NCI-H446 (cell line): ENCODE measurements at places on chromosomes 13 and 19.

DNA sequence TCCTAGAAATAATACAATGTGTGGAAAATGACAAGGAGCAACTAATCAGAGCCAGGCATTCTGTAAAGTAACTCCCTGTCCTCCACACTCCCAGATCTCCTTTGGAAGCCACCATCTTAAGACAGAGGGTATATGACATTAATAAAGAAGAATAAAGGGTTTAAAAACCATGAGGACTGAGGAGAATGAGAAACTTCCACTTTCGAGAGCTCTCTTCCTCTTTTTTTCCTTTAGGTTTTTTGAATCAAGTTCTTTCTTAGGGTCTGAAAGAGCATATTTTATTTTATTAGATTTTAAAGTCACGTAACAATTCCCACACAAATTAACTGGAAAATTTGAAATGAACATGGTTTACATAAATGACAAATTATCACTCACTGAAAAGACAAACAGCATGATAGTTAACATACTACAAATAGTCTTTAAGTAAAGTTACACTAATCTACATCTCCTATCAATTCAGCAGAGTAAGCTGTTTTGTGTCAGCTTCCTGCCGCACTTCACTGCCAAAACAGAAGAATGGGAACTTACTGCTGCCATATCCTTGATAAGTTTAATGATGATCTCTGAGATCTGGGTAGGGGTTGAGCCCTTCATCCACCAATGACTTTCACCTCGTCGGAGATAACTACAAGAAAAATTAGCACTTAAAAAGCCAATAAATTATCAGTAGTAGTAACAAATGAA is 38.6 kb upstream of the FBXL3 start:
- DNase-seq = no peak

- peak; percentile 64 for DNase-seq
Measured at GRCh38 chr19:55383279-55384130, 587 bp downstream of the TMEM238 start.

DNA sequence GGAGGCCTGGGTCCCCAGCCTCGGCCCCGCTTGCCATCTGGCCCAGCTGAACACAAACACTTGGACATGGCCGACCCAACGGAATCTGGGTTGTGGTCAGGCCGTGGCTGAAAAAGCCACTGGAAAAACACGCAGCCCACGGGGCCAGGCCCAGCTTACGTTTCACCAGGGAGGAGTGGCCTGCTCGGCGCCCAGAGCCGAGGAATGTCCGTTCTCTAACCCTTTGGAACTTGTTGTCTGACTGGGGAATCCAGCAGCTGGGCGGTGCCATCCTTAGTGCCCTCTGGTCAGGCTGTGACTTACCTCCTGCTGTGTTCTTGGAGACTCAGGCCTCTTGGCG is 13.8 kb downstream of the CILP2 start:
- no peak for DNase-seq

- peak; percentile 63 for DNase-seq
Measured at GRCh38 chr13:51451467-51452360, 1.1 kb downstream of the INTS6 start.

DNA sequence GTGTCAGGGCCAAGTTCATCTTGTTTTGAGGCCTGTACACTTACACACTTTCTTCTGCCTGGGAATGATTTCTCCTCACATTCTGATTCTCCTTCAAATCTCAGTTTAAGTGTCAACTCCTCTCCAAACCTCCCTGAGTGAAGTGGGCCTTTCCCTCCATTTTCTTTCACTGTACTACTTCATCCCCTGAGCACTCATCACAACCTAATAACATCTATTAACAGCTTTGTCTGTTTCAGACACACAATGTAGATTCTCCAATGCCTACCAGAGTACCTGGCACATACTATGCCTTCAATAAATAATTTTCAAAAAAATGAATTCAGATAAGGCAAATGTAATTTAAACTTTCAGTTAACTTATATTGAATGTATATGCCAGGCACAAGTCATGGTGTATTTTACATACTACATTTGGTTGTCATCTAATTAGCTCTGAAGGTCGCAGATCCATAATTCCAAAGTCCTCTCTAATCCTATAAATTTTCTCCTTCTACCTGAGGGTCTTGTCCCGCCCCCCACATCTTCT is 357 bp upstream of the COG6 start:
- DNase-seq = no peak

DNA sequence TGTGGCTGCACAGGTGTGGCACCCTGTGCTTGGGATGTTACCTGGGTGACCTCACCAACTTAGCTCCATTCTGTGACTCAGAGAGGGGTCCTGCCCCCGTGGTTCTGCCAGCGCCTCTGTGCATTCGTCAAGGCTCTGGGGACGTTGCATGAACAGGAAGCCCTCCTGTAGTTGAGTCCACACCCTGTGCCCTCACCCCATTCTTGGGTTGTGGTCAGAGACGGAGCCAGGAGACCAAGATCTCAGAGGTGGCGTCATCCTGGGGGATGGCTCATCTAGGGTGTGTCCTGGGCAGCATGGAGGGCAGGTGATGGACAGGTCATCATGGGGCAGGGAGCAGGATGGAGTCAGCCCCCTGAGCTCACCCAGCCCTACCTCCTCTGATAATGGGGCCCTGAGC is 2.5 kb downstream of the COX6B2 start:
- DNase-seq = no peak

DNA sequence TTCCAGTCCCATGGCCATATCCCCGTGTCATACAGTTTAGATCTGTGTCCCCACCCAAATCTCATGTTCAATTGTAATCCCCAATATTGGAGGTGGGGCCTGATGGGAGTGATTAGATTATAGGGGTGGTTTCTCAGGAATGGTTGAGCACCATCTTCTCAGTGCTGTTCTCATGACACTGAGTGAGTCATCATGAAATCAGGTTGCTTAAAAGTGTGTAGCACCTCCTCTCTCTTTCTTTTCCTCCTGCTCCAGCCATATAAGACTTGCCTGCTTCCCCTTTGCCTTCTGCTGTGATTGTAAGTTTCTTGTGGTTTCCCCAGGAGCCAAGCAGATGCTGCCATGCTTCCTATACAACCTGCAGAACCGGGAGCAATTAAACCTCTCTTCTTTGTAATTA is 197.8 kb downstream of the NALCN start:
- no peak for DNase-seq

GRCh38 chr13:43272851-43273250 is 249.5 kb downstream of the DNAJC15 start:
- no peak for DNase-seq

DNA sequence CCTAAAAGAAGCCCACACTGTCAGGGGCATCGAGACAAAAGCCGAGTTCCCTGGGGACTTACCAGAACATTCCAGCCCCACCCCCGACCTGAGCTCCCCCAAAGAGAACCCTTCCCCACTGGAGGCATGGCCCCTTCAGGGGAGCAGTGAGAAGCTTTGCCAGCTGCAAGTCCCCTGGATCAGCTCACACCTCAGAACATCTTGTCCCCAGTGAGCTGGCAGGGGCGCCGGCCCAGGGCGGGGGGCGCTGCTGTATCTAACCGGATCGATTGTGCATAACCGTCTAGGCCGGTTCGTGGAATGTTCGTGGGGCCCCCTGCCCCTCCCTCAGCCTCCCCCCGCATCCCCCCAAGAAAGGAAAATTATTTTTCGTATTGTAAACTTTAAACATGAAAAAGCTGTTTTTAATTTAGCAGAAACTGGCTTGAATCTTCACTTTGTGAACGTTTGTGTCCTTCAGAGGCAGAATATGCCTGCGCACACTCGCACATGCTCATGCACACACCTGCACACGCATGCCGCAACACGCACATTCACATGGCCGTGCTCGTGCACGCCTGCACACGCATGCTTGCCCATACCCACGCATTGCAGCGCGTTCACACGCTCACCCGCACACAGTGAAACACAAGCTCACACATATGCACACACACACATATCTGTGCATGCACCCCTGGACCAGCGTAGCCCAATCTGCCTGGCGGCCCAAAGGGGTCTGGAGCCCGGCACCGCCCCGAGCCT is 12.0 kb upstream of the CRTC1 start:
- no peak for DNase-seq

- DNase-seq = no peak
Measured at GRCh38 chr13:30805132-30805537, 69.8 kb downstream of the ALOX5AP start.

DNA sequence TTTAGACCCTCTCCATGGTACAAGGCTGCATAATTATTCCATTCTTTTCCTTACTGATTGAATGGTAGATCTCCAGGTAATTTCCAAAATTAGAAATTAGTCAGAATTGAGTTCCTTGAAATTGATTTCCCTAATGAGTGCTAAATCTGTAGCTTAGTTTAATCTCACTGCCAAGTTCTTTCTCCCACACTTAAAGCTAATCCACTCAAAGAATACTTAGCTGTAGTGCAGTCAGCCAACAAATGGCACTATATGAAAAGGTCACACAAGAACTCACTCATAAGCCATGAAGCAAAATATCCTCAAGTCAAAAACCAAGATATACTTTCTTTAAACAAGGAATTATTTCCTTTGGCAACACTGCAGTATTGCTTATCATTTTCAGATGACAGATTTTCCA is 62.0 kb downstream of the XPO4 start:
- DNase-seq = no peak

GRCh38 chr19:37997911-37998344 is 90.9 kb downstream of the SIPA1L3 start:
- DNase-seq = peak; percentile 30

GRCh38 chr13:97228850-97229521 is 6.9 kb downstream of the MBNL2 start:
- DNase-seq = no peak

- no peak for DNase-seq
Measured at GRCh38 chr19:3025549-3025886, 3.6 kb downstream of the TLE2 start.

DNA sequence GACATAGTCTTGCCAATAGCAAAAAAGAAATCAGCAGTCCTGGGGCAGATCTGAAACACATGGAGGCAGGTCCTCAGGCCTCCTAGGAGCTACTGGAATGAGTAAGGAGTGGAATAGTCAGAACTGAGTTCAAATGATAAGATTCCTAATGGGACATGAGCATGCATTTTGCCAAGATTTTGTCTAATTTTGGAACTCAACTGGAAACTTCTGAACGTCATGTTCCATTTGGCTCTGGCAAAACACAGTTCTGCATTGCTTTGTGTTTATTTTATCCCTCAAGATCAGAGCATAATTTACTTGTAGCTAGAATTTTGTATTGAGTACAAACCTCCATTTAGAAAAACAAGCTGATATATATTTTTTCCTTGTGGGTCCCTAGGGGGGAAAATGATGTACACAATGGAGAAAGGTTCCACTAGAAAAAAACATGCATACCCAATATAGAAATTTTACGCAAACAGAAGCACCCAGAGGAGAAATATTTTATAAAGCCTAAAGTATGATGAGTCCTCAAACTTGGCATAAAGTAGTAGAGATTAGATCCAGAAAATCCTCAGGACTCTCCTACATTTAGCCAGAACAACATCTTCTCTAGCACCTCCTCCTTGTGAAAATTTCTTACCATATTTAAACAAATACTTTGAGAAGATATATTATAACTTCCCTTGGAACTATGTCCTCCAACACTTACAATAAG is 149.0 kb upstream of the SERP2 start:
- DNase-seq = no peak

- DNase-seq = no peak
Measured at GRCh38 chr13:114272977-114273376, 8.4 kb upstream of the UPF3A start.

DNA sequence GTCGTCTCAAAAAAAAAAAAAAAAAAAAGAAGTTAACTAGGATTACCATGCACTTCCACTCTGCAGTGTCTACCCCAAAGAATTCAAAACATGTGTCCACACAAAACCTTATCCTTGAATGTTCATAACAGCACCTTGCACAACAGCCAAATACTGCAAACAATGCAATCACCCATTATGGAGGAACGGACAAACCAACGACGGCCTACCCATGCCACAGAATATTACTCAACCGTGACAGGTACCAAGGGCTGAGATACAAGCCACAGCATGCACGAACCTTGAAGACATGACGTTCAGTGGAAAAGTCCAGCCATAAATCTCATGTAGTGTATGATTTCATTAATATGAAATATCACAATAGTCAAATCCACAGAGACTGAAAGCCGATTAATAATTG is 3.0 kb upstream of the SHISA7 start:
- DNase-seq = no peak

- DNase-seq = peak; percentile 0
Measured at GRCh38 chr13:74554569-74555275, 420.5 kb upstream of the KLF12 start.

DNA sequence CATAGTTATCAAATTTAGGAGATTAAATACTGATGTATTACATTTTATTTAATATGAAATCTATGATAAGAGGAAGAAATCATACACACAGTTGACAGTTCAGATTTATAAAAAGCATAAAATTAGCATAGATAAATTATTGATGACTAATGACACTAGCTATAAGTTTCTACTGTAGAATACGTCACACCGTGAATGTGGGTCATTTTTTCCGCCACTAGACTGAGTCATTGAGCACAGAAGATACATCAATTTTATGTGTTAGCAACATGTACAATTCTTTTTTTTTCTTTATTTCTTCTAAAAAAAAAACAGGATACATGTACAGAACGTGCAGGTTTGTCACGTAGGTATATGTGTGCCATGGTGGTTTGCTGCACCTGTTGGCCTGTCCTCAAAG is 22.2 kb downstream of the AP2S1 start:
- DNase-seq = no peak

- DNase-seq = no peak
Measured at GRCh38 chr13:106528718-106529414, 6.6 kb downstream of the EFNB2 start.

DNA sequence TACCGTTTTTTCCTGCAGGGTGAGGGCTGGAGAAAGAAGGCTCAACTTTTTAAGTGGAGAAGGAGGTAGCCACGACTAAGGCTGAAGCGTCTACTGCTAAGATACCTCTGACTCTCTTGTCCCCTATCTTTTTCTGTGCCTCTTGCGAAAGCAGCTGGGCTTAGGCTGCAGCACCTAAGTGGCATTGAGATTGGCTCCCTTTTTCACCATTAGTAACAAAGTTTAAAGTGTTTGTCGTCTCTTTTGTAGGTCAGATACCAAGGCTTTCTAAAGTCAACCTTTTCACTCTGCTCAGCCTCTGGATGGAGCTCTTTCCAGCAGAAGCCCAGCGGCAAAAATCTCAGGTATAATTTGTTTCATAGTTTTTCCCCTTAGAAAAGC is 887 bp downstream of the CDADC1 start:
- no peak for DNase-seq

DNA sequence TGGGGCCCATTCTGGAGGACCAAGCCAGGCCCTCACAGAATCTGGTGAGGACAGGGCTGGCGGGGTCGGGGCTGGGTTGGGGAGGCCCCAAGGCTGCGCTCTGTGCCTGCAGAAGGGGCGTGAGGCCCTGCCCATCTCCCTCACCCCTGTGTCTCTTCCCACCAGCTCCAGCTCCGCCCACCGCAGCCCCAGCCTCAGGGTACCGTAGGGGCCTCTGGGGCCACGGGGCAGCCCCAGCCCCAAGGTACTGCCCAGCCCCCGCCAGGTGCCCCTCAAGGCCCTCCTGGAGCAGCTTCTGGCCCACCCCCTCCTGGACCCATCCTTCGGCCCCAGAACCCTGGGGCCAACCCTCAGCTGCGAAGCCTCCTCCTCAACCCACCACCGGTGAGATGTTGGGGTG is 15.4 kb upstream of the PTOV1 start:
- DNase-seq = no peak
